Stimulated activated CD4-positive, alpha-beta T cell treated with anti-CD3 and anti-CD28 coated beads, Interleukin-1b, Interleukin-23, amount 100 ng/mL, for 1 hour (primary cell): ENCODE measurements at places on chromosomes 11 and 22.

DNA sequence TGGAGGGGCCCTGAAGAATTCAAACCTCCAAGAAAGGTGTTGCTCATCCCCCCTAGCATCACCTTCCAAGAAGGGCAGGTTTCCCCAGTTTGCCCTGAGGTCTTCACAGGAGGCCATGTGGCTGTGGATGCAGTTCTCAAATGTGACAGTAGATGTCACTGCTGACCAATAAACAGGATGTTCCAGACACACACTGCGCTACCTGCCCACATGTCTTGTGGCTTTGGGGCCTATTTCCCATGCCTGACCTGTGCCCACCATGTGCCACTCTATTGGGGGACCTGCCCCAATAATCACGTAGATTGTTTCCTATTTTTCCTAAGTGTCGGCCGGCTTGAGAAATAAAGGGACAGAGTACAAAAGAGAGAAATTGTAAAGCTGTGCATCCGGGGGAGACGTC, 4.5 kb downstream of the GSTT2 start:
- peak; percentile 4 for DNase-seq

DNA sequence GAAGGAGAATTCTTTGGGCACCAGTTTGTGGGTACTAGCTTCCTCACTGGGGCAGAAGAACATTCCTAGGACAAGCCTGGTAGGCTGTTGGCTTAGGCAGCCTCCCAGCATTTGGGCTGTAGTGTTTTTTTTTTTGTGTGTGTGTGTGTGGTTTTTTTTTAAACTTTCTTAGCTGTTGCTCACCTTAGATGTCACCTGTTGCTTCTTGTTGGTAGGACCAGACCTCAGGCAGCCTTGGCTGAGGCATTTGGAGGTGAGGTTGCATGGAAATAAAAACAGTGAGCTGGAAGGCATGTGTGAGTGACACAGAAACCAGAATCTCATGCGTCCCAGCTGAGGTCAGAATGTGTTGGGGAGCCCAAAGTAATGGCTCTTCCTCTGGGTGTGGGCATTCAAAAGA, 21.3 kb downstream of the AMPD3 start:
- DNase-seq: no peak

DNA sequence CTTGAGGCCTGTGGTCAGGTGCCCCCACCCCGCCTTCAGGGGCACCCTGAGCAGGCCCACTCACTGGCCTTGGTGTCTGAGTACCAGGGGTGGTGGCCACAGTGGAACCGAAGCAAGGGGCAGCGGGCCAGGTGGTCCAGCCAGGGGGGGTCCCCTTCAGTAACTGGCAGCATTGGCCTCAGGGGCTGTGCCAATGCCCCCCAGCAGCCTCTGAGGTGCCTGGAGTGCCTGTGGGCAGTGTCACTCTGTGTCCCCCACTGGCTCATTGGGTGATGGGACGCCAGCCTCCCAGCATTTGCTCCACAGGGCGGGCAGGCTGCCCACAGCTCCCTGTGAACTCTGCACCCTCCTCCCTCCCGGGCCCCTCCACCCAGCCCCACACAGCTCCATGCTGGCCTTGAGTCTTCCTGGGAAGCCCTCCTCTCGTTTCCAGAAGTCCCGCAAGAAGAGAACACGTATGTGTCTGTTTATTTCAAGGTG, 29.5 kb upstream of the CARS1 start:
- no peak for DNase-seq

DNA sequence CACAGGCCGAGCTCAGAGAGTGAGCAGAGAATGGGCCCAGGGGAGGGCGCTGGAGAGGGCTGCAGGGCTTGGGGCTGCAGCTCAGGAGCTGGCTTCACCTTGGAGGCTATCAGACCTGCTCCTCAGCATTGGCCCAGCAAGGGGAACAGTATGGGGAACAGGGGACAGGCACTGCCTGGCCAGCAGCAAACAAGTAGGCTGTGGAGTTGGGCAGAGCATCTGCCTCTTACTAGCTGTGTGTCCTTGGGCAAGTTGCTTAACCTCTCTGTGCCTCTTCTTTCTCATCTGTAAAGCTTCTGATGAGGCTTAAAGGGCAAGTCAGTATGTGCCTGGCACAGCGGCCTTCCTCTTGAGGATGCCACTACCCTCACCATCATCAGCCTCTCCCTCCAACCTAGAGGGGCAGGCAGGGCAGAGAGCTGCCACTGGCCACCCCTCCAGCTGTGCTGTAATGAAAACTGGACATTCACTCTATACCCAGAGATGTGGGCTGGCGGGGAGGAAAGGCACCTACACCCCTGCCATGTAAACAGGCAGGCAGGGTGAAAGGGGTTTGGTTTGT, 7.5 kb upstream of the CDKN1C start:
- no peak for DNase-seq

DNA sequence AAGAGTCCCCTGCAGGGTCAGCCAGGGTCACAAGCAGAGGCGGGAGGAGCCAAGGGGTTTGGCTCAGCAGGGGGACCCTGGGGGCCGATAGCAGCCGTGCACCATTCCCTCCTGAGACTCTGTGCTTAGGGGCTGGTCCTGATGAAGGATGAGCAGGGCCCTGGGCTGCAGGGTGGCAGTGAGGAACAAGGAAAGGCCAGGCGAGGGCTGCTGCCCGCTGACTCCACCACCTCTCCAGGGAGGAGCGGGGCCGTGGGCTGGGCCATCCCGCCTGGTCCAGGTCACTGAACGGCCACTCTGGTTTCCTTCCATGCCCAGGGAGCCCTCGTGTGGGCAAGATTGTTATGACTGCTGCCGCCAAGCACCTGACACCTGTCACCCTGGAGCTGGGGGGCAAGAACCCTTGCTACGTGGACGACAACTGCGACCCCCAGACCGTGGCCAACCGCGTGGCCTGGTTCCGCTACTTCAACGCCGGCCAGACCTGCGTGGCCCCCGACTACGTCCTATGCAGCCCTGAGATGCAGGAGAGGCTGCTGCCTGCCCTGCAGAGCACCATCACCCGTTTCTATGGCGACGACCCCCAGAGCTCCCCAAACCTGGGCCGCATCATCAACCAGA, 9.2 kb upstream of the NDUFS8 start:
- DNase-seq: no peak

- DNase-seq: no peak
Observed at GRCh38 chr22:29004647-29005371, 56.8 kb downstream of the C22orf31 start.

- no peak for DNase-seq
Observed at GRCh38 chr11:110059706-110060463, 33.3 kb upstream of the ZC3H12C start.

GRCh38 chr22:20083157-20083890, 3.3 kb downstream of the DGCR8 start:
- DNase-seq: no peak
